ENCODE measurements at places on chromosomes 11 and 22.

- no peaks in the 10 kb centered on the region for H3K27me3 ChIP-seq
- no peak overlapping the region for H3K4me3 ChIP-seq
- H3K27ac ChIP-seq, result no peak overlapping the region
- peaks cover 2% of the 10 kb centered on the region for H3K36me3 ChIP-seq
- DNase-seq, result no peak
- peaks cover 19% of the 10 kb centered on the region for H3K4me1 ChIP-seq
These were observed 18.1 kb upstream of the SCARF2 start for GRCh38 chr22:20455709-20456063.

DNA sequence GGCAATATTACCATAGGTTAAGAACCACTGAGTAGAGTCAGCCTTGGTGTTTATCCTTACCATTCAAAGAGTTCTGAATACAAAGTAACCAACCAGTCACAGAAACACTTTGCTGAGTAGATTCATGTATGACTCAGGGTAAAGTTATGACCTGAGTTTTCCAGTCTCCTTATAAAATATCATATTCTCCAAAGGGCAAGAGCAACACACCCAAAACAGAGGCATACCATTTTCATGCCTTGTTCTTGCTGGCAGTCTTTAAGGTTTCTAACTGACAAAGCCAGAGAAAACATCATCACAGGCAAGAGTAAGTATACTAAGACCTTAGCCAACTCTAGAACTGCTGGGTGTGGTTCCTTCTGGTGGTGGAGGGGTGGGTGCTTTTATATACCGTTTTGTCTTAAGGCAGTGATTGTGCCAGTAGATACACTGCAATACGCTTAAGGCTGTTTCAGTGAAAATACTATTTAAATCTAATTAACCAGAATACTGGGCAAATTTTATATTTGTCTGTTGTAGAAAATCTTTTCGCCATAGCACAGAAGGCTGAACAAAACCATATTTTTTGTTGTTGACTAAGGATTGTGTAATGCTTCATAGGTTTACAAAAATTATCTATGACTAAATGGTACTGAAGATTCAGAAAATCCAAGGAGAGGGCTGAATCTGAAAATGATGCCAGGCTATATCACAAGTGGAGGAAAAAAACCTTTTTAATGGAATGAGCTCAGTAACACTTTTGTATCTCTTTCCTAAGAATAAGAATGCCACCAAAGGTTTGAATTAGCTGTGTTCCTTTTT lies 3.0 kb downstream of the ATL3 start:
- H3K4me3 ChIP-seq, result no peak overlapping the region
- peak overlapping the region; percentile 30 for H3K27ac ChIP-seq
- peaks cover 40% of the 10 kb centered on the region for H3K4me1 ChIP-seq
- H3K27me3 ChIP-seq, result no peaks in the 10 kb centered on the region
- H3K36me3 ChIP-seq, result peaks cover 12% of the 10 kb centered on the region

GRCh38 chr11:94000659-94001058 lies 20.5 kb upstream of the HEPHL1 start:
- H3K36me3 ChIP-seq, result no peaks in the 10 kb centered on the region
- no peak overlapping the region for H3K4me3 ChIP-seq
- H3K27ac ChIP-seq, result no peak overlapping the region
- no peaks in the 10 kb centered on the region for H3K4me1 ChIP-seq

GRCh38 chr11:125228445-125228844 lies 63.9 kb downstream of the PKNOX2 start:
- no peak overlapping the region for H3K4me3 ChIP-seq
- no peaks in the 10 kb centered on the region for H3K36me3 ChIP-seq
- no peak for DNase-seq
- no peak overlapping the region for H3K27ac ChIP-seq
- peaks cover 6% of the 10 kb centered on the region for H3K27me3 ChIP-seq

GRCh38 chr11:12007769-12008737 lies at the start of gene DKK3:
Gene DKK3 (minus strand): TSS chr11:12008626. CDS start chr11:12008582, 44 bp downstream.
- DNase-seq, result no peak
- H3K27me3 ChIP-seq, result peaks cover 81% of the 10 kb centered on the region
- H3K4me3 ChIP-seq, result peak within 1 kb of the TSS; percentile 67
- peaks cover 4% of the 10 kb centered on the region for H3K4me1 ChIP-seq
- no peaks in the 10 kb centered on the region for H3K36me3 ChIP-seq
